ENCODE measurements at places on chromosomes 5 and 9. TPM values are rescaled to one million over a fixed set of nuclear protein-coding genes. Genes with fewer than 3 reads are reported as not detected.

The MYMK gene
- total RNA-seq = not detected

The MLANA gene
- total RNA-seq = not detected

The SLC36A1 gene
- 13.7 TPM for total RNA-seq

The C9orf153 gene
- 0.33 TPM for total RNA-seq

The HSPB3 gene
- total RNA-seq = 115 TPM

The PTAR1 gene
- 68.5 TPM for total RNA-seq

The DRD1 gene
- 0.06 TPM for total RNA-seq

The APBA1 gene
- 9.7 TPM for total RNA-seq

DNA sequence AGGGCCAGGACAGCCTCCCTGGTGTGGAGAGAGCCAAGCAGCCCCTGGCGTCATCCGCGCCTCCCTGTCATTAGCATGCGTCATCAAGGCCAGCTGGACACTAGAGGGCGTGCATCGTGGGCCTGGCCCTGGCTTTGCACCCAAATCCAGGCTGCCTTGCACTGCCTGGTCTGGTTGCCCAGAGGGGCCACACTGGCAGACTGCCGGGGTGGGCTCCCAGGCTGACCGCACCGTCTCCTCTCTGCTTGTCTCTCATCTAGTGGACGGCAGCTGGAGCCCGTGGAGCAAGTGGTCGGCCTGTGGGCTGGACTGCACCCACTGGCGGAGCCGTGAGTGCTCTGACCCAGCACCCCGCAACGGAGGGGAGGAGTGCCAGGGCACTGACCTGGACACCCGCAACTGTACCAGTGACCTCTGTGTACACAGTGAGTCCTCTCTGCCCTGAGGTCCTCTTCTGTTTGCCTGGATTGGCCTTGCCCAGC lies 29.0 kb downstream of the HK3 start:
- no peaks in the 10 kb centered on the region for H3K4me1 ChIP-seq
- H3K27me3 ChIP-seq = no peaks in the 10 kb centered on the region
- H3K36me3 ChIP-seq = no peaks in the 10 kb centered on the region

- H3K4me3 ChIP-seq = no peak overlapping the region
- H3K4me1 ChIP-seq = peaks cover 20% of the 10 kb centered on the region
- no peaks in the 10 kb centered on the region for H3K27me3 ChIP-seq
Measured at GRCh38 chr9:70577671-70578070, 163.2 kb upstream of the KLF9 start.

- H3K36me3 ChIP-seq = no peaks in the 10 kb centered on the region
- DNase-seq = peak; percentile 0
- H3K4me3 ChIP-seq = no peak overlapping the region
- no peaks in the 10 kb centered on the region for H3K27me3 ChIP-seq
- H3K27ac ChIP-seq = no peak overlapping the region
Measured at GRCh38 chr9:19498015-19498414, 89.2 kb downstream of the ACER2 start.

- no peak overlapping the region for H3K4me3 ChIP-seq
- H3K36me3 ChIP-seq = no peaks in the 10 kb centered on the region
- H3K27ac ChIP-seq = no peak overlapping the region
- DNase-seq = no peak
- no peaks in the 10 kb centered on the region for H3K4me1 ChIP-seq
Measured at GRCh38 chr5:67173959-67174358, 22.6 kb downstream of the CD180 start.

- no peaks in the 10 kb centered on the region for H3K4me1 ChIP-seq
- DNase-seq = no peak
Measured at GRCh38 chr9:78644359-78644758, 347.4 kb downstream of the PSAT1 start.

GRCh38 chr5:134634227-134634626 lies 1.6 kb upstream of the SAR1B start:
- no peaks in the 10 kb centered on the region for H3K36me3 ChIP-seq
- H3K4me1 ChIP-seq = peaks cover 30% of the 10 kb centered on the region
- H3K27ac ChIP-seq = no peak overlapping the region
- no peak for DNase-seq
- H3K4me3 ChIP-seq = no peak overlapping the region

- H3K27me3 ChIP-seq = no peaks in the 10 kb centered on the region
- no peak for DNase-seq
- no peaks in the 10 kb centered on the region for H3K36me3 ChIP-seq
Measured at GRCh38 chr5:36949593-36949992, 73.0 kb downstream of the NIPBL start.

DNA sequence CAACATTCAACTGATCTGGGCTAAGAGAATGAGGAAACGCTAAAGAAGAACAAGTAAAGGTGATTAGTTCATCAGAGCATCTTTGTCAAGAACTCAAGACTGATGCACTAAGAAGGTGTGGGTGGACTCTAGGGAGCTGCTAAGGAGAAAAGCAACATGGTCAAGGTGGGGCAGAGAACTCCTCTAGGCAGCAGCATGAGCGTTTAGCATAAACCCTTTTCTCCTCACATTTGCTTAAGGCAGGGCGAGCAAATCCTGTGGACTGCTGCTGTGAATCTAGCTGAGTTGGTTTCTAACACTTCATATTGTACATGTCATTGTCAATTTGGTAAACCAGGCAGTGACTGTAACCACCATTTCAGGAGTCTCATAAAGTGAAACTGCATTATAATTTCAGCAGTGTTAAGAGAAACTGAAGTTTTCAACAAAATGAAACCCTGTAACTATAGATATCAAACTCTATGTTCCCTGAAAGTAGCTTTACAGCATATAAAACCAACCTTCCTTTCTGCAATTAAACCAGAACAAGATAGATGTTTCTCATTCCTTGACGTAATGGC lies 45.9 kb upstream of the MAN2A1 start:
- H3K27ac ChIP-seq = no peak overlapping the region
- H3K36me3 ChIP-seq = no peaks in the 10 kb centered on the region
- H3K4me3 ChIP-seq = no peak overlapping the region
- H3K27me3 ChIP-seq = no peaks in the 10 kb centered on the region

- no peaks in the 10 kb centered on the region for H3K36me3 ChIP-seq
- no peak overlapping the region for H3K27ac ChIP-seq
- no peaks in the 10 kb centered on the region for H3K4me1 ChIP-seq
Measured at GRCh38 chr5:98977723-98978122, 48.9 kb upstream of the CHD1 start.

- H3K27me3 ChIP-seq = no peaks in the 10 kb centered on the region
- no peak overlapping the region for H3K4me3 ChIP-seq
- H3K4me1 ChIP-seq = no peaks in the 10 kb centered on the region
- DNase-seq = no peak
- no peaks in the 10 kb centered on the region for H3K36me3 ChIP-seq
- no peak overlapping the region for H3K27ac ChIP-seq
Measured at GRCh38 chr5:26578002-26578401, 460.4 kb downstream of the CDH9 start.

DNA sequence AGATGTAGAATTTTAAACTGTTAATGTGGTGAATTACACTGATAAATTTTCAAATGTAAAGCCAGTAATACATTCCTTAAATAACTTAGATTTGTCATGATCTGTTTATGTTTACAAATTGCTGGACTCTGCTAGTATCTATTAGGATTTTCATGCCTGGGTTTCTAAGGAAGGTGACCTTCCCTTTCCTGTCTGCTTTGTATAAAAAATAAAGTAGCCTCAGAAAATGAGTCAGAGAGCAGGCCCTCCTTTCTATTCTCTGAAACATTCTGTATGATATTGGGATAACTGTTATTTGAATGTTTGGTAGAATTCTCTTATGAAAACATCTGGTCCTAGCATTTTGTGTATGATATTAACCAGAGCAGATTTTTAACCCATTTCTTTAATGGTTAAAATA lies 255.3 kb downstream of the SYK start:
- DNase-seq = no peak
- H3K4me1 ChIP-seq = no peaks in the 10 kb centered on the region
- H3K27me3 ChIP-seq = no peaks in the 10 kb centered on the region
- H3K36me3 ChIP-seq = no peaks in the 10 kb centered on the region

DNA sequence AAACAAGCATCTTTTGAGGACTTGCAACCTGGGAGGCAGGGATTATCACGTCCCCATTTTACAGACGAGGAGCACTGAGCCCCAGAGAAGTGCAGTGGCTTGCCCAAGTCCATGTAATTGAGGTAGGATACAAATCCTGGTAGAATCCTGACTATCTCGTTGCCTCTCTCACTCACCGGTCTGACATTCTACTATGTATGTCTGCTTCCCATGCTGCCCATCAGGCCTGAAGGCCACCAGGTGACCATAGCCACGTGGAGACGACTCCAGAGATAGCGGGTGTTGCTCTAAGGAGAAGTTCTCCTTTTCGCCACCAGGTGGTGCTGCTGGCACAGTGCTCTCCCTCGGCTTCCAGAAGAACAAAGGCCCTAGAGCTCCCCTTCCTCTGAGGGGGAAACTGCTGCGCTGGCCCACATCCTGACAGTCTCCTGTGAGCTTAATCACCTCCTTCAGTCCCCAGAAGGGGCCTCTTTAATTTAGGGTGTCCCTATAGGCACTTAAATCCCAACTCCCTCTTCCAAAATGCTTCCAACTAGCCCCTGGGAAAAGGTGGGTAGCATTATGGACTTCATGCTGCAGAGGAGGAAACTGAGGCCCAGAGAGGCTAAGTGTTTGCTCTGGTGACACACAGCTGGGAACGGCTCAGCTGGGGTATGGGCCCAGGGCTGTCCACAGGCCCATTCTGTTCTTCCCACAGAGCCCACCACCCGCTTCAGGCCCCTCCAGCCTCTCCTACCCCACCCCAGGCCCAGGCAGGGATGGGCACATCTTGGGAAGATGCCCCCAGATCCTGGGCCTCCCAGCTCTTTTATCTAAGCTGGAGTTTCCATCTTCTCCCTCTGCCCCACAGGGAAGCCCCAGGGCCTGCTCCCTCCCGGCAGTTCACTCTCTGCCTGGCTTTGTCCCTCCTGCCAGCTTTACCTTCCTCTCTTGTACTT lies 6.4 kb downstream of the SLC34A1 start:
- H3K4me1 ChIP-seq = peaks cover 15% of the 10 kb centered on the region
- H3K27me3 ChIP-seq = no peaks in the 10 kb centered on the region
- no peak overlapping the region for H3K27ac ChIP-seq
- H3K36me3 ChIP-seq = no peaks in the 10 kb centered on the region

- no peaks in the 10 kb centered on the region for H3K27me3 ChIP-seq
- H3K36me3 ChIP-seq = no peaks in the 10 kb centered on the region
- no peaks in the 10 kb centered on the region for H3K4me1 ChIP-seq
- no peak overlapping the region for H3K27ac ChIP-seq
- H3K4me3 ChIP-seq = no peak overlapping the region
Measured at GRCh38 chr5:57863661-57864060, 381.1 kb upstream of the ACTBL2 start.

DNA sequence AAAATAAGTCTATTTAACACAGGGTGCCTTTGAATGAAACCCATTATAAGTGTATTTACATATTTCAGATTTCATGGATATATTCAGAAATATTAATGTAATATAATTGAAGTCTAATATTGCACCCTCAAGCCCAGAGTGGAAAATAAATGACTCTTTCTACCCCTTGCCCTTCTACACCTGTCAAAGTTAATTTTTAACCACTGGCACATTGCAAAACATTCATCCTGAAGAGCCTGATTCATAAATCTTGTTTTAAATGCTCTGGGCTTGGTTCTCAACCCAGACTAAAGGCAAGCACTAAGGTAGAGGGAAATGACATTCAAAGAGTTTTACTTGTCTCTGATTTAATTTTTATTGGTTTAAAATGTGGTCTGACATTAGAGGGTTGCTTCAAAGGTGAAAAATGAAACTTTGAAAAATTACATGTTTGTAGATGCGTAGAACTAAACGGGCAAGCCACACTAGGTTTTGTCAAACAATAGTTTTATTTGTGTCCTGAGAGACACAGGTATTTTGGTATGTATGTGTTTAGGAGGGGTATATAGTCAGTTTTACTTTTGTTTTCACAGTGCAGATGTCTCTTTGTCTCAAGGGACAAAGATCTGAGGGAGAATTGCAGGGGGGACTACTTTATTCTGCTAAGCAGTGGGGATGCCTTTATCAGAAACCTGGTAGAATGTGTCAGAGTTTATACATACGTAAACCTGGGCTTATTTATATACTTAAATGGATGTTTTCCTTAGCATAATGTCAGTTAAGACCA lies 69.7 kb downstream of the PIK3R1 start:
- H3K27me3 ChIP-seq = no peaks in the 10 kb centered on the region
- H3K4me3 ChIP-seq = no peak overlapping the region
- peaks cover 35% of the 10 kb centered on the region for H3K36me3 ChIP-seq
- H3K27ac ChIP-seq = peak overlapping the region; percentile 47

GRCh38 chr5:74209571-74209970 lies 431.0 kb downstream of the ENC1 start:
- H3K4me3 ChIP-seq = no peak overlapping the region
- H3K27ac ChIP-seq = no peak overlapping the region
- H3K4me1 ChIP-seq = peaks cover 16% of the 10 kb centered on the region
- no peak for DNase-seq
- no peaks in the 10 kb centered on the region for H3K27me3 ChIP-seq

DNA sequence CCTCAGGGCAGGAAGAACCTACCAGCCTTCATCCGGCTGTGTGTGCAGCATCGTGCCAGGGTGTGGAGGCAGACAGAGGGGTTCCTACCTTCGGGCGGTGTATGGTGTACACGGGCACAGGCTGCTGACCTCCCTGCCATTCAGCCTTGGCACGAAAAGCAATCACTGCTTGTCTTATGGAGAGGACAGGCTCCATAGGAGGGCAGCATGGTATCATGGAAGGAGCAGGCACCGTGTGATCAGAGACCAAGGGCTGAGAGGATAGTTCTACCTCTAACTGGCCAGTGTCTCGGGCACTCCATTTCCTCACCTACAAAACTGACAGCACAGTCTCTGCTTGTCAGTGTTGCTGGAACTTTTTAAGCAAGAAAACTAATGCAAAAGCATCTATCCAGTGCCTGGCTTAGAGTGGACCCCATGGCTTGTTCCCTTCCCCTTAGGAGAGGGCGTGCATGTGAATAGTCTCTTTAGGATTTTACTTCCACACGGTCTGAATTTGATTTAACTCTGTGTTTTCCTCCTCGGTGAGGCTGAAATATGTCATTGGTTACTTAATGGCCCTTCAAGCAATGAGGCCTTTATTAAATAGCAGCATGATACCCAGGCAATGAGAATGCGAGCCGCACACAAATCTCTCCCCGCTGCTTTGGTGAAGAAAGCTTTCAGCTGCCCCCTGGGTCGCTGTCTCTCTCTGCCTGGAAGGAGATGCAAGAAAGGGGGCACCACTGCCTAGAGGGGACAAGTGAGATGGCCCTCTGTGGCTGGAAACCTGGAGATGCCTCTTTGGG lies 22.2 kb downstream of the TTLL11 start:
- no peak for DNase-seq
- peaks cover 9% of the 10 kb centered on the region for H3K4me1 ChIP-seq
- H3K27ac ChIP-seq = no peak overlapping the region
- no peaks in the 10 kb centered on the region for H3K27me3 ChIP-seq
- no peaks in the 10 kb centered on the region for H3K36me3 ChIP-seq

Data from esophagus muscularis mucosa (tissue), 4 donors.